Left ventricle myocardium superior (tissue), 1 donor: ENCODE measurements at places on chromosomes 1 and 21.

GRCh38 chr1:117260761-117261423 lies 50.2 kb upstream of the VTCN1 start:
- DNase-seq = no peak

GRCh38 chr1:4767308-4767707 lies 112.9 kb downstream of the AJAP1 start:
- no peak for DNase-seq

DNA sequence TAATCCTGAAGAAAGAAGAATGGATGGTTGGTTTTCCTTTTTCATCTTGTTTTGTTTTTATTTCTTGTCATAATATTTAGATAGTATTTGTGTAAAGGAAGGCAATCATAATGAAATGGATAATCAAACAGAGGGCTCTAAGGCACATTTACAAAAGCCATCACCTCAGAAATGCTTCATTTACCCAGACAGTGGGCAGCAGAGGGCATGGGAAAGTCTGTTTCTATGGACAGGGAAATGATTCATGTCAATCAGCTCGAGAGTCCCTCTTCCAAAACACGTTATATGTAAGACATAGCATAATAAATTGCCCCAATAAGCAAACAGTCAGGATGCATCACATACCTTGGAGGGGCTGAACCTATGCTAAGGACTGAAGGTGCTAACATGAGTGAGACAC lies 426.1 kb downstream of the PLPP3 start:
- DNase-seq = no peak

DNA sequence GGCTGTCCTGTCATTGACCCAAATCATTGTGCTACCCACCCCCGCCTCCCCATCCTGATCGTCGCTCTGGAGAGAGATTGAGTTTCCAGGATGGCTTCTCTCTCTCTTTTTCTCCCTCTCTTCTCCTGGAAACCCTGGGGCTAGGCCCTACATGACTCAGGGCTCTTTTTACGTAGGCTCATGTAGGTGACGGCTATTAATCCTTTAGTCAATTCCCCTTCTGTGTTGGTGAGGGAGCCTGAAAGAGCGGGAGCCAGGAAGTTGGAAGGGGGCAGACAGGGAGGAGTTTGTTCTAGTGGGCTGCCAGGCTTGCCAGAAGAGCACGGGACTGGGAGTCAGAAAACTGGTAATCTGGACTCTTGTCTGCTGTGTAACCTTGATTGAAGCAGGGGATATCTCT lies 9.7 kb downstream of the ATP2B4 start:
- DNase-seq = no peak

DNA sequence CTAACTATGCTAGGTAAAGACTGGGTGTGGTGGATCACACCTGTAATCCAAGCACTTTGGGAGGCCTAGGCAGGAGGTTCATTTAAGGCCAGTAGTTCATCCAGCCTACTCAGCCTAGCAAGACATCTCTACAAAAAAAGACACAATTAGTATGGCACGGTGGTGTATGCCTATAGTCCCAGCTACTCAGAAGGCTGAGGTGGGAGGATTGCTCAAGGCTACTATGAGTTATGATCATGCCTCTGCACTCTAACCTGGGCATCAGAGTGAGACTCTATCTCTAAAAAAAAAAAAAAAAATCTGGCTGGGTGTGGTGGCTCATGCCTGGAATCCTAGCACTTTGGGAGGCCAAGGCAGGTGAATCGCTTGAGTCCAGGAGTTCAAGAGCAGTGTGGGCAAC lies 21.6 kb downstream of the NUP210L start:
- no peak for DNase-seq

DNA sequence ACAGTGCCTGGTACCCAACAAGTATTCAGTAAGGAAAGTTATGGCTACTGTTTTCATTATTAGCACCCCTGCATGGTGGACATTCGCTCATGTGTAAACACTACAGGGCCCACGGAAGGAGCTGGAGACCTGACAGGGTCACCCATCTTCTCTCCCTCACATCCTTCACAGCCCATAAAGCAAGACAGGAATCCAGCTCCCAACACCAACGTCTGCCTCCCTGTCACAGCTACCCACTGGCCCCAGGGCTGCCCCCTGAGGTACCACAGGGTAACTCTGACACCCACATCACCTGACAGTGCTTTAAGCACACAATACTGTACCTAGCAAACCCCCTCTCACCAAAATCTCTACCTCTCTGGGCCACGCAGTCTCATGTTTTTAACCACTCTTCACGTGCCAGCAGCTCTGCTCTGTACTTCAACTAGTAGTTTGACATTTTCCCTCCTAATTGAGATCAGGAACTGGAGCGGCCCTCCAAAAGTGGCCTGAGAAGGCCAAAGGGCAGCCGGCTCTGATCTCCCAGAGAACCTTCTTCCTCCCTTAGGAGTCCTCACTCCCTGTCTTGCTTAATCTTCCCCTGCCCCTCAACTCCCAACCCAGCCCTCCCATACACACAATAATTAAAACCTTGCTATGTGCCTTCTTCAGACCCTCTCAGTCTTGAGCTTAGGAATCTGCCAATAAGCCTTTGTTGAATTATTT lies 76.8 kb downstream of the CD34 start:
- DNase-seq = no peak

DNA sequence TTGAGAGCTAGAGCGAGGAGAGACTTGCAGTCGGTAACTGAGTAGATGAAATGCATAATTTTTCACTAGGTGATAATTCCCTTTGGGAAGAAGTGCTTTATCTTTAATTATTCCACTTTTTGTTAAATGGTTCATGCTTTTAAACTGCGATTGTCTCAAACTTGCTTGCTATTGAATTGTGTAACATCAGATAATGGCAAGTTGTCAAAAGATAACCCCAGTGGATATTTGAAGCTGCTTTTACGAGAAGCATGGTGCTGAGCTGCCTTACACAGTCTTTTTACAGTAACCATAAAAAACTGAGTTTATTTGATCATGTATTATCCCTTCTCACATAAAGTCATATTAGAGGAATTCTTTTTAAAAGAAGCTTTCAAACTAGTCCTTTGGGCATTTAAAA lies 30.2 kb downstream of the TMEM50B start:
- DNase-seq = no peak

DNA sequence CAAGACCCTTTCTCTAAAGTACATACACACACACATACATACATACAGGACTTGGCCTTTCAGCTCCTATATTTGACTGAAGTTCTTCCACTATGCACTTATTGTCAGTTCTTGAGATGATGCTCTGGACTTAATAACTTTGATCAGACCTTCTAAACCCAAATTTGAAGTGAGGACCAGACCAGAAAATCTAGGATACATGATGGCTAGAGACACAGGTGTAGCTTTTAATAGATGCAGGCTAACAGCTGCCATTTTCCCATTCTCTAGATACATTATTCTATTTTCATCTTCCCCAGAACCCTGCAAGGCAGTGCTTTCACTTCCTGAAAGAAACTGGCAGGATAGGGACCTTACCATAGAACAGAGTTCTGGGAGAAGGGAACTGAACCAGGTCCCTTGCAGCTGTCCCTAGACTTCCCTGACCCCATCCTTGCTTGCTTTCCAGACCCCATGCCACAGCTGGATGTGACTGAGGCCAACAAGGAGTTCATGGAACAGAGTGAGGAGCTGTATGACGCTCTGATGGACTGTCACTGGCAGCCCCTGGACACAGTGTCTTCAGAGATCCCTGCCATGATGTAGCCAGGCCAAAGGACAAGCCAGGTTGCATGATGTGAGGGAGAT lies 14.9 kb upstream of the RAB42 start:
- no peak for DNase-seq

DNA sequence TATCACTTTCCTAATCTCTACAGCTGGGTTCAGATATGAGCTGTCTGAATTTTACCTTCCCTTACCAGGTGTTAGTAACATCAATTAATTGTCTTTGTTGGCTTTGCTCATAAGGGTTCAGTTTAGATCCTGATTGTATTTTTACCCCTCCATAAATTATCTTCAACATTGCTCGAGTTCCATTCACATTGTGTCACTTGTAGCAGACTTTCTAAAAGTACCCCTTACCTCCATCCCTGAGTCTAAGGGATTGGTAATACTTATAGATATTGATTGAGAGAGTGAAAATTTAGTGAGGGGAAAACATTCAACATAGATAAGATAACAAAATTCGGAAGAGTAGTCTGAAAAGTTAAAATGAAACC lies 7.3 kb downstream of the RASAL2 start:
- no peak for DNase-seq

GRCh38 chr1:14090062-14090461 lies 390.1 kb downstream of the PRDM2 start:
- no peak for DNase-seq

DNA sequence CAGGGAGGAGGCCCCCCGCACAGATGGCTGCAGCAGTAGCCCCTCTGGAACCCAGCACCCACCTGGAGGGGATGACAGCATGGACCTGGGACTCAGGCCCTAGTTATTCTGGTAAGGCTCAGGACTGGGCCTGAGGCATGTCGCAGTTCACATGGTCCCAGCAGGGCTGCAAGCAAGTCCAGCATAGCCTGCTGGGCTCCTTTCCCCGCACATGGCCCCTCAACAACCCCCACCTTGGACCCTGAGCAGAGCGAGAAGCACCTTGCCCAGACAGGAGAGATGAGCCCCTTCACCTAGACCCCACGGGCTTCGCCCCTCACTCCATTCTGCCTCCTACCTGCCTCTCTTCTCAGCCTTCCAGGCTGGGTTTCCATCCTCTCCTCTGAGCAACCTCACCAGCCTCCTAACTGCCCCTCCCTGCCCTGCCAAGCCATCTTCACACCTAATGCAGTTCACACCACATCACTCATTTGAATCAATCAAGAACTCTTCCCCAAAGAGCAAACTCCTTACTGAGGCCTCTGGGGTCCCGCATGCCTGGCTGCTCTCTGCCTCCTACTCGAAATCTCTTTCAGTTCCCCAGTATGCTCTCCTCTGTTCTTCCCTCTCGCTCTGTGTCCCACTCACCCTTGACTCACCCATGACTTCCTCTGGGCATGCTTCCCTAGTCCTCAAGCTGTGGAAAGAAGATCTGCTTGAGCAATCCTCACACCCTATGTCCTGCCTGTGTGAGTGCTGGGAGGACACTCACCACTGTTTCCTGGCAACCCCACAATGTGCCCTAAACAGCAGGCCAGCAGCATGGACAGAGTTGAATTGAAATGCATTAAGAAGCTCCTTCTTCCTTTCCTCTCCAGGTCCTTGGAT lies 9.4 kb upstream of the THEMIS2 start:
- no peak for DNase-seq

- no peak for DNase-seq
Measured at GRCh38 chr1:3607703-3608065, 3.6 kb downstream of the MEGF6 start.

DNA sequence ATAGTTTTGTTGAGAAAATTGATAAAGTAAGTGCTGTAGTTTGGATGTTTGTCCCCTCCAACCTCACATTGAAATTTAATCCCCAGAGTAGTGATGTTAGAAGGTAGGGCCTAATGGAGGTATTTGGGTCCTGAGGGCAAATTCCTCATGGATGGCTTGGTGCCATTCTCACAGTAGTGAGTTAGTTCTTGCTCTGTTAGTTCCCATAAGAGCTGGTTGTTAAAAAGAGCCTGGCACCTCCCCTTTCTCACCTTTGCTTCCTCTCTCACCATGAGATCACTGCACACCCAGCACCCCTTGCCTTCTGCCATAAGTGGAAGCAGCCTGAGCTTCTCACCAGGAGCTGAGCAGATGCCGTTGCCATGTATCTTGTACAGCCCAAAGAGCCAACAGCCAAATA lies 354.8 kb upstream of the NFIA start:
- no peak for DNase-seq

DNA sequence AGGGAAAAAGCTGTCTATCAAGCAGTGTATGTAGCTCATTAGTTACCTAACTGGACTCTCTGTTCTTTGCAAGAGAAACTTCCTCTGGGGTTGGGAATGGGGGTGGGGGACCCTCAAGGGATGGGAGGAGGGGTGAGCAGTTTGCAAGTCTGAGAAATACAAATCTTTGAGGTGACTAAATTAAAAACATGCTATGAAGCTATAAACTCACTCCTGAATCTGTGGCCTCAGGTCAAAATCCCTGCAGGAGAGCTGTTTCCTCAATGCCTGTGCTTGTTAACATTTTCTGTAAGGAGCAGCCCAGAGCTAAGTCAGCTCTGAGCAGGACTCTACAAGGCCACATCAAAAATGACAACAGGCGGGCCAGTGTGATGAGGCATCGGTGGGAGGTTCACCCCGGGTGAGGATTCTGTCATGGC lies 32.8 kb upstream of the PTPRC start:
- no peak for DNase-seq

- DNase-seq = peak; percentile 55
Measured at GRCh38 chr1:180912211-180912800, 391 bp upstream of the KIAA1614 start.

- peak; percentile 15 for DNase-seq
Measured at GRCh38 chr1:226635456-226635941, 86.9 kb downstream of the STUM start.

GRCh38 chr1:4684864-4685522 lies 30.6 kb downstream of the AJAP1 start:
- no peak for DNase-seq

DNA sequence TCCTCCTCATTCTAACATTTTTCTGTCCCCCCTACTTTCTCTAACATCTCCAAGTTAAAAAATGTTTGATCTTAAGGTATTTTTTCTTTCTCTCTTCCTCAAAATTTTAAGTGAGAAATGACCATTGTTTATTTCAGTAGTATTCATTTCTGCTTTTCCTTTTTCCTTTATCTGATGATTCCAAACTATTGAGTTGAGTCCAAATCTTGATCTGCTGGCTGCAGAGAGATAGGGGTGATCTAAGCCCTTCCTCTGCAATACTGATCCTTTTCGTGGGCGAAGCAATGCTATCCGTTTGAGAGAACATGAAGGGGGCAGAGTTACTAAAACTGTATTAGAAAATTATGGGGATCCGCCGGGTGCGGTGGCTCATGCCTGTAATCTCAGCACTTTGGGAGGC lies 516 bp upstream of the NMNAT2 start:
- DNase-seq = no peak

GRCh38 chr1:205486258-205486657 lies 18.2 kb upstream of the CDK18 start:
- DNase-seq = no peak

DNA sequence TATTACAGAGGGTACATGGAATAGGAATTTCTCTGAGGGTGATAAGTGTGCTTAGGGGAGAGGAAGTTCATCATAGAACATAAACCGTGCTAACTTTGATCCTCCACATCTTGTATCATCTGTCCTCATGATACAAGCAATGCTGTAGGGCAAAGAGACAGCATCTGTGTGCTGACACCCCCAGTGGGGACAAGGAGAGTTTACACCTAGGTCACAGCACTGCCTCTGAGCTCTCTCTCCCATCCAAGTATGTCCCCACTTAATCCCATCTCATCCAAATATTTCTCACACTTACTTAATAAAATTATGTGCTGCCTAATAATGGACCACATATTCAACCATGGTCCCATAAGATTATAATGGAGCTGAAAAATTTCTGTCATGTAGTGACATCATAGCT lies 4.3 kb upstream of the TEDDM1 start:
- no peak for DNase-seq
